Astrocyte (in vitro differentiated cells and primary cell): ENCODE measurements at places on chromosomes 6 and 20. TPM values are rescaled to one million over a fixed set of nuclear protein-coding genes. Genes with fewer than 3 reads are reported as not detected.
A peak's percentile ranks its signal among the peaks of the same experiment; 100 is the strongest.

- H3K36me3 ChIP-seq: no peaks in the 10 kb centered on the region
- H3K27ac ChIP-seq: no peak overlapping the region
- H3K4me1 ChIP-seq: no peaks in the 10 kb centered on the region
- no peaks in the 10 kb centered on the region for H3K27me3 ChIP-seq
- no peak overlapping the region for H3K4me3 ChIP-seq
- no peak for DNase-seq
These were observed 36.7 kb upstream of the CHD6 start for GRCh38 chr20:41654884-41655283.

SNRPB gene
- total RNA-seq: 193 and 207 TPM in 2 replicates

- no peak overlapping the region for H3K4me3 ChIP-seq
- no peak for DNase-seq
- no peaks in the 10 kb centered on the region for H3K27me3 ChIP-seq
- H3K4me1 ChIP-seq: peaks cover 14% of the 10 kb centered on the region
- no peak overlapping the region for H3K27ac ChIP-seq
These were observed 49.9 kb upstream of the FAM184A start for GRCh38 chr6:119128252-119128912.

GRCh38 chr6:121886223-121886830 is 450.9 kb downstream of the GJA1 start:
- H3K27me3 ChIP-seq: no peaks in the 10 kb centered on the region
- DNase-seq: no peak
- no peak overlapping the region for H3K4me3 ChIP-seq
- H3K4me1 ChIP-seq: peaks cover 8% of the 10 kb centered on the region
- H3K36me3 ChIP-seq: no peaks in the 10 kb centered on the region
- H3K27ac ChIP-seq: no peak overlapping the region

ECT2L gene
- not detected in 2 replicates for total RNA-seq

GRCh38 chr6:40551966-40552505 is 35.1 kb downstream of the LRFN2 start:
- peaks cover 3% of the 10 kb centered on the region for H3K27me3 ChIP-seq
- no peaks in the 10 kb centered on the region for H3K36me3 ChIP-seq
- DNase-seq: no peak

CRISP3 gene
- total RNA-seq: not detected in 2 replicates

JARID2 gene
- 23.3 and 24.2 TPM in 2 replicates for total RNA-seq

- H3K4me3 ChIP-seq: no peak overlapping the region
- H3K27me3 ChIP-seq: no peaks in the 10 kb centered on the region
- H3K36me3 ChIP-seq: no peaks in the 10 kb centered on the region
- H3K4me1 ChIP-seq: no peaks in the 10 kb centered on the region
- H3K27ac ChIP-seq: no peak overlapping the region
These were observed 615.5 kb downstream of the EYS start for GRCh38 chr6:65091561-65091960.

DNA sequence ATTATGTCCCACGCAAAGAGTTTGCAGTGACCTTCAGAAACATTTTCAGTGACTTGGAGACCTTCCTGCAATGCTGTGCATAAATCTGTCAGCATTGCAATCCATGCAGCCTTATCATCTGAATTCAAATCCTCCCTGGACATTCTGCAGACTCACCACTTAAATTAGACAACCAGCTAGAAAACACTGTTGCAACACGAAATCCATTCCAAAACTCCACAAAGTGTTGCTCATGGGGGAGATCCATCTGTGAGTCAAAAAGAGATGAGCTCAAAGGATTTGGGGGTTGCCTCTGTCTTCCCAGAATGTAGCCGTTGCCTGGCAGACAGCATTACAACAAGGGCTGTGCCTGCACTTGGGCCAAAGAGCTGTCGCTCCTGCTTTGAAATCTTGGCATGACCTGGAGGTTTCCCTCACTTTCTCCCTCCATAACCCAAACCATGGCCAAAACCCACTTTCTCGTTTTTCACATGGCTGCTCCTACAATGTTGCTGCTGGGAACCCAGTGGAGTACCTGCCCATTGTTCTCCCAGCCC is 163.5 kb upstream of the CDYL start:
- no peaks in the 10 kb centered on the region for H3K36me3 ChIP-seq
- H3K27me3 ChIP-seq: peaks cover 5% of the 10 kb centered on the region
- no peak for DNase-seq
- H3K27ac ChIP-seq: no peak overlapping the region
- H3K4me3 ChIP-seq: no peak overlapping the region

GRCh38 chr6:40352527-40353170 is 234.5 kb downstream of the LRFN2 start:
- no peak overlapping the region for H3K27ac ChIP-seq
- H3K4me1 ChIP-seq: peaks cover 29% of the 10 kb centered on the region
- H3K36me3 ChIP-seq: no peaks in the 10 kb centered on the region
- DNase-seq: no peak
- no peak overlapping the region for H3K4me3 ChIP-seq

TSHZ2 gene
- 0.72 and 1.2 TPM in 2 replicates for total RNA-seq

- H3K4me1 ChIP-seq: peaks cover 26% of the 10 kb centered on the region
- no peak overlapping the region for H3K27ac ChIP-seq
- H3K27me3 ChIP-seq: no peaks in the 10 kb centered on the region
- H3K4me3 ChIP-seq: no peak overlapping the region
- DNase-seq: no peak
- no peaks in the 10 kb centered on the region for H3K36me3 ChIP-seq
These were observed 81.1 kb downstream of the PRDM1 start for GRCh38 chr6:106167096-106167814.

DNA sequence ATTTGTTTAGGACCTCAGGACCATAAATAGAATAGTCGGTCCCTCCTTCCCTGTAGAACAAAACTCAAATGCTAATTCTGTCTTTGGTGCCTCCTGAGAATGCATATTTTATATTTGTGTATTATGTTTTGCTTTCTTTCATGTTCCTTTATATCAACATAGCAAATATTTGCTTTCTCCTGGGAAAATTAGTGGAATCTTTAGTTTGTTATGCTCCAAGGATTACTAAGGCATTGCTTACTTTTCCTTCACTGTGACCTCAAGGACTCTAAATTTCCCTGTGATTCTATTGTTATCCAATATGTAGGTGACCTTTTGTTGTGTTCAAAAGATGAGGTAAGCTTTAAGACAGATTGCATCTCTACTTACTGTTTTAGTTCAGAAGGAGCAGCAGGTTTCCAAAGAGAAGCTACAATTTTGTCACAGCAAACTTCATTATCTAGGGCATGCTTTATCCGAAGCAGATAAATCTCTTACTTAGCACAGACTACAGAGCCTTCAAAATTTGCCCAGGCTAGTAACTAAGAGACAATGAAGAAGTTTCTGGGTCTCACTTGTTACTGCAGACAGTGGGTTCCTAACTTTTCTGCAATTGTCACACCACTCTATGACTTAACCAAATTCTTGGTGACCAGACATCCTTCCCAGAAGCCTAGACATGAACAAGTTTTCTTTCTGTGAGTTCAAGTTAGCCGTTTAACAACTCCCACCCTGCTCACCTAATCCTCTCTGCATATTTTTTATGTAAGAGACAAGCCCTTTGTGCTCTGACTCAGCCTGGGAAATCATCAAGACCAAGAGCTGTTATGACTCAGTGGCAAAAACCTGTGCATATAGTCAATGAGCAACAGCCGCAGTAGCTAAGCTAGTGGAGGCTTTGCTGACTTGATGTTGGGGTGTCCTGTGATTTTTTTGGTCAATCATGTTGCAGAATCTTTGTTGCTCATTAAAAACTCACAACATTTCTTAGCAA is 378.8 kb downstream of the QKI start:
- H3K4me3 ChIP-seq: no peak overlapping the region
- peaks cover 11% of the 10 kb centered on the region for H3K4me1 ChIP-seq
- H3K27me3 ChIP-seq: no peaks in the 10 kb centered on the region
- H3K36me3 ChIP-seq: no peaks in the 10 kb centered on the region
- H3K27ac ChIP-seq: peak overlapping the region; percentile 45

GRCh38 chr6:51108563-51109234 is 290.0 kb downstream of the TFAP2B start:
- no peak overlapping the region for H3K4me3 ChIP-seq
- H3K27ac ChIP-seq: no peak overlapping the region
- no peaks in the 10 kb centered on the region for H3K36me3 ChIP-seq
- no peaks in the 10 kb centered on the region for H3K27me3 ChIP-seq
- DNase-seq: peak; percentile 2

COL21A1 gene
- 0.53 and 0.57 TPM in 2 replicates for total RNA-seq

DNA sequence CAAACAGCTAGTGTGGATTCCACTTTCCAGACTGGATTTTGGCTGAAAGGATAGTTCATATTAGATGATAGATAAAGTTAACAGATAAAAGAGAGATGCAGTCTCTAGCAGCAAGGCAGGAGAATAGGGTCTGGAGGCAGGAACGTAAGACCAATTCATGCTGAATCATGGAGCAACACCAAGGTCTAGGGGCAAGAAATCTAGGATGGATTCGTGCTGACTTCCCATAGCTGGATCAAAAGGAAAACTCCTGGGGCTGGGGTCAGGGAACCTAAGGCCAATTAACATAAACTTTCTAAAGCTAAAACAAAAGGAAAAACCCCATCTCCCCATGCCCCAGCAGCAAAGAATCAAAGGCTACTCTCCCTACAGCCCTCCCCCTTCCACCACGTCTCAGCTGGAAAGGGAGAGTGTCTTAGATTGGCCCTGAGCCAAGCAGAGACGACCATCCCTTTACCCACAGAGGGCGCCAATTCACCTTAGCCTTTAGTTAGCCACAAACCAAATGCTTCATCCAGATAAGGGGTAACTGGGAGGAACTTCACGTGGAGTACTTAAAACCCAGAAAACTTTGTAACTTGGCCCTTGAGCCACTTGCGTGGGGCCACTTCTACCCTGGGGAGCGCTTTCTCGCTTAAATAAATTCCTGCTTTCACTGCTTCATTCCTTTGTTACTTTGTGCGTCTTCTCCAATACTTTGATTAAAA is 7.6 kb downstream of the TREM1 start:
- no peaks in the 10 kb centered on the region for H3K36me3 ChIP-seq
- H3K4me1 ChIP-seq: no peaks in the 10 kb centered on the region
- peak; percentile 10 for DNase-seq
- no peak overlapping the region for H3K4me3 ChIP-seq
- H3K27me3 ChIP-seq: no peaks in the 10 kb centered on the region

GRCh38 chr20:7090001-7090400 is 322.5 kb downstream of the BMP2 start:
- no peak for DNase-seq
- H3K4me1 ChIP-seq: no peaks in the 10 kb centered on the region
- H3K4me3 ChIP-seq: no peak overlapping the region
- no peaks in the 10 kb centered on the region for H3K27me3 ChIP-seq
- no peak overlapping the region for H3K27ac ChIP-seq
- no peaks in the 10 kb centered on the region for H3K36me3 ChIP-seq

DNA sequence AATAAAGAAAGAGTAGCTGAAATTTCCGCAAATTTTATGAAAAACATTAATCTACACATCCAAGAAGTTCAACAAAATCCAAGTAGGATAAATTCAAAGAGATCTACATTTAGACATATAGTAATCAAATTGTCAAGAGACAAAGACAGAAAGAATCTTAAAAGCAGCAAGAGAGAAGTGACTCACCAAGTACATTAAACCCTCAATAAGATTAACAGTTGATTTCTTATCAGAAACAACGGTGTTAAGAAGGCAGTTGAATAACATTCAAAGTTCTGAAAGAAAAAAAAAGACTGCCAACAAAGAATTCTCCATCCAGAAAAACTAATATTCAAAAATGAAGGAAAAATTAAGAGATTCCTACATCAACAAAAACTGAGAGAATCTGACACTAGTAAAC is 19.2 kb downstream of the BPIFA1 start:
- no peak overlapping the region for H3K27ac ChIP-seq
- DNase-seq: no peak
- no peaks in the 10 kb centered on the region for H3K4me1 ChIP-seq
- H3K36me3 ChIP-seq: no peaks in the 10 kb centered on the region

SSTR4 gene
- not detected in 2 replicates for total RNA-seq

BPI gene
- total RNA-seq: not detected in 2 replicates

- H3K27ac ChIP-seq: no peak overlapping the region
- no peak for DNase-seq
- H3K4me3 ChIP-seq: peak overlapping the region; percentile 93
- H3K36me3 ChIP-seq: peaks cover 3% of the 10 kb centered on the region
- H3K27me3 ChIP-seq: peaks cover 4% of the 10 kb centered on the region
These were observed 2.1 kb downstream of the FKBP1A start for GRCh38 chr20:1390581-1391403.

DNA sequence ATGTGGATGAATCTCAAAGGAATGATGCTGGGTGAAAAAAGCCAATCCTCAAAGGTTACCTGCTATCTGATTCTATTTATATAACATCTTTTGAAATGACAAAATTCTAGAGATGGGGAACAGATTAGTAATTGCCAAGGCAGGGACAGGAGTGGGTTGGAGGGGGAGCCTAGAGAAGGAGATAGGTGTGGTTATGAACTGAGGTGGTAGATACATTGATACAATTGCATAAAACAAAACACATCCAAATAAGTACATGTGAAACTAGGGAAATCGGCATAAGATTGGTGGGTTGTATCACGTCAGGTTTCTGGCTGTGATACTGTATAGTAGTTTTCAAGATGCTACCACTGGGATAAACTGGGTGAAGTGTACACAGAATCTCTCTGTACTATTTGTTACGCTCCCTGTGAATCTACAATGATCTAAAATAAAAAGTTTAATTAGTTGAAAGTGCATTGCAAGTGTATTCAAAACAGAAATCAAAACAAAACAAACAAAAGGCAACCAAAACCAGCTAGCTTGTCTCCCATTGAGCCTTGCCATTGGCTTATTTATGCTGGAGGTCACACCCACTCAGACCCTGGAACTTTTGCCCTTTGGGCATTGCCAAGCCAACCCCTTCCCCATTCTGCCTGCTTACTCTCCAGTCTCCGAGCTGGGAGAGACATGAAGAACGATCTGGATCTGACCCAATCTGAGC is 27.8 kb downstream of the PPP1R16B start:
- no peak overlapping the region for H3K27ac ChIP-seq
- H3K4me1 ChIP-seq: no peaks in the 10 kb centered on the region
- H3K27me3 ChIP-seq: peaks cover 12% of the 10 kb centered on the region
- H3K4me3 ChIP-seq: no peak overlapping the region

- no peak overlapping the region for H3K27ac ChIP-seq
- H3K4me1 ChIP-seq: peaks cover 3% of the 10 kb centered on the region
- no peaks in the 10 kb centered on the region for H3K36me3 ChIP-seq
- H3K4me3 ChIP-seq: no peak overlapping the region
- H3K27me3 ChIP-seq: no peaks in the 10 kb centered on the region
These were observed 198.0 kb downstream of the FARS2 start for GRCh38 chr6:5459346-5459745.

- H3K4me3 ChIP-seq: no peak overlapping the region
- peaks cover 97% of the 10 kb centered on the region for H3K27me3 ChIP-seq
These were observed 2.6 kb upstream of the NR2E1 start for GRCh38 chr6:108163267-108163643.

LY86 gene
- total RNA-seq: not detected in 2 replicates

FOXA2 gene
- total RNA-seq: not detected in 2 replicates

DNA sequence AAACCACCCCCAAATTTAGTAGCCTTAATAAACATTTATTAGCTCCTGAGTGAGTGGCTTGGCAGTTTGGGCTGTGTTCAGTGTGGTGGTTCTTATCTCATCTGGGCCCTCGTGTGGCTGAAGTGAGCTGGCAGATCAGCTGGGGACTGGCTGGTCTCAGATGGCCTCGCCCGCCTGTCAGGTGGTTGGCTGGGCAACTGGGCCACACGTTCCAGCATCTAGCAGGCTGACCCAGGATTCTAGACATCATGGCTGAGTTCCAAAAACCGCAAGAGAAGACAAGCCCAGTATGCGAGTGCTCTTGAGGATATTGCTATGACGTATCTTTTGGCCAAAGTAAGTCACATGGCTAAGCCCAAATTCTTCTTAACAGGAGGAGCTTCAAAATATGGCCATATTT is 28.9 kb downstream of the EIF2S2 start:
- H3K27me3 ChIP-seq: no peaks in the 10 kb centered on the region
- peak overlapping the region; percentile 24 for H3K27ac ChIP-seq
- H3K36me3 ChIP-seq: peaks cover 17% of the 10 kb centered on the region

HRH3 gene
- total RNA-seq: 0.07 TPM in 1 of 2 replicates, not detected in the other

SLC17A3 gene
- total RNA-seq: not detected in 2 replicates
